ENCODE measurements at places on chromosomes 12 and 14.
A peak's percentile ranks its signal among the peaks of the same experiment; 100 is the strongest.

- peak; percentile 5 for DNase-seq
Observed at GRCh38 chr14:80364274-80364673, 153.0 kb upstream of the DIO2 start.

DNA sequence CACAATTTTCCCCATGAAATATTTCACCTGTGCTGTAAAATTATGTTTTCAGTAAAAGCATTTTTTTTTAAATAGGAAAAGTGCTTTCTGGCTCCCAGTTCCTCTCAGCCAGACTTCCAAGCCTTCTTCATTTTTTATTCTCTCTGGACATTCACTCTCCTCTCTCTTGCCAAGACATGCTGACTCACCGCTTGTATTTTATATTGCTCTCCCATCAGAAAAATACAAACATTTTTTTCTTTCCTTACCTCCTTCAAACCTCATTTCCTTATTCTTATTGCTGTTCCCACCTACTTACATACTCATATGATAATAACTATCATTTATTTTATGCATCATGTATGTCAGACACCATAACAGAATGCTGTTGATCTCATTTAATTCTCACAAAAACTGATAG is 37.7 kb upstream of the ZNF641 start:
- DNase-seq, result no peak

GRCh38 chr12:42902001-42902400 is 312.5 kb upstream of the PRICKLE1 start:
- DNase-seq, result no peak

- DNase-seq, result no peak
Observed at GRCh38 chr14:82138431-82138830, 604.8 kb upstream of the SEL1L start.

- DNase-seq, result no peak
Observed at GRCh38 chr14:99475179-99475578, 5.5 kb downstream of the SETD3 start.

DNA sequence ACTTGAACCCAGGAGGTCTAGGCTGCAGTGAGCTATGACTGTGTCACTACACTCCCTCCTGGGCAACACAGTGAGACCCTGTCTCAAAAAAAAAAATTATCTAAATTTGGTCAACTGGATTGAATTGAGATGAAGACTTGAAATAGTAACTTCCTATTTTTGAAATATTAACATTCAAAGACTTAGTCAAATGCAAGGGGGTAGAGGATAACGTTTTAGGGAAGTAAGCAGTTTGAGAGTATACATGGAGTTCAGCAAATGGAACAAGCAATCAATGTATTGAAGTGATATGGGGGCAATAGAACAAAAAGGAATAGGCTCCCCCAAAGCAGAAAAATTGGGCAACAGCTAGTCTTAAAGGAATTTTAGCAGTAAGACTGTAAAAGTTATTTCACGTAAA is 4.6 kb upstream of the MFAP5 start:
- no peak for DNase-seq

DNA sequence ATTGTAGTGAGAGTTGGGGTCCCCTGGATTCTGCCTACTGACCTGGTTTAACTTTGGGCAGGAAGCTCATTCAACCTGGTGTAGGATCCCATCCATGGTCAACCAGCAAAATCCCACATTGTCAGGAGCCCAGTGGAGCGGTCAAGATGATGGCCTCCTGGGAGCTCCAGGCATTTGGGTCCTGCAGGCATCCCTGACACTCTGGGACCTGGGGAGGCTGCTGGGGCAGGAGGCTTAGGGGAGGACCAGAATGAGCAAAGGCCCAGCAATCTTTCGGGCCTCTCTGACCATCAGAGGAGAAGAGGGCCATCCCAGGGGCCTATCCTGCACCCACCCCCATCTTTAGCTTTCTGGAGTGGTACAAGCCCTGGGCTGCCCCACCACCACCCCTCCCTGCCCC is 104.0 kb downstream of the PRMT8 start:
- no peak for DNase-seq

DNA sequence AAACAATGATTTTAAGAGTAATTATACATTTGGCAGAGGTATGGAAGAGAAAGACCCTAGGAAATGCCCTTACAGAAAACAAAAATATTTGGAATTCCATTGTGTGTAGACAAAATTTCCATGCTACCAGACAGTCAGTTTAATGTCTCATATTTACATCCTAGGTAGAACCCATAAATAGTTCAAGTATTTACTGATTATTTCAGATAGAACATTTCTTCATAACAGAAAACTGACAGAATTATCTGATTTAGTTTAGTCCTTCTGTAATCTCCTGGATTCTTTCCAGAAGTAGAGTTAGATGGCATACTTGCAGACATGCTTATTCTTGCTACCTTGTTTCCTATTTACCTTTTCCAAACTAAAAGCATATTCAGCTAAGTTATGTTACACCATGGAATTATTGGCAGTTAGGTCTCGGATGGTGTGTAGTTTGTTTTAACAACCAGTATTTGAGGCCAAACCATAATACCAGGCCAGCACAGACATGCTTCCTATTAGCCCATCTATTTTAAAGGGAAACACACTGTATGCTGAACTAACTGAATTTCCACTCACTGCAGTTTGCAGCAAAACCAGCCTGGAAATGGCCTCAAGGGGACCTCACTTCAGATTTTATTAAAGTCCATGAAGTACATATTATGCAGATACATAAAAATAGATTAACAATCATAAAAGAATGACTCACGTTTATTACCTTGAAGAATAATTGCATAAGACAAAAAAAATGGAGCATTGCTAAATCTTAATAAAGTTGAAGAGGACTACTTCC is 126.6 kb upstream of the LRIG3 start:
- no peak for DNase-seq

GRCh38 chr12:12171991-12172511 is 94.8 kb downstream of the LRP6 start:
- peak; percentile 39 for DNase-seq

DNA sequence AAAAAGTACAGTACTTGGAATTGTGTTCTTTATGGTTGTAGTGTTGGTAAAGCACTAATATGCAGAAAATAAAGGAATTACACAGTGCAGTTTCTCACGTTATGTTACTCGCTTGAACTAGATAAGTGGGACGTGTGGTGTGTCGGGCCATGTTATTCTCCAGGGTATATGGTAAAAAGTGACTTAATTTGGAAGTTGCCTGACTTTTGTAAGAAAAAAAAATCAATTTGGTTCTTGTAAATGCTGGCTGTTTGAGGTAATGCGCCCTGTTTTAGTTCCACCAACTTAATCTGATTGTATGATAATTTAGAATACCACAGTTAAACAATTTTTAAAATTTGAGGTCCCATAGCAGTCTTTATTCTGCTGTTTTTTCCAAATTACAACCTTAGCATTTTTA is 4.1 kb downstream of the ARF6 start:
- DNase-seq, result no peak

DNA sequence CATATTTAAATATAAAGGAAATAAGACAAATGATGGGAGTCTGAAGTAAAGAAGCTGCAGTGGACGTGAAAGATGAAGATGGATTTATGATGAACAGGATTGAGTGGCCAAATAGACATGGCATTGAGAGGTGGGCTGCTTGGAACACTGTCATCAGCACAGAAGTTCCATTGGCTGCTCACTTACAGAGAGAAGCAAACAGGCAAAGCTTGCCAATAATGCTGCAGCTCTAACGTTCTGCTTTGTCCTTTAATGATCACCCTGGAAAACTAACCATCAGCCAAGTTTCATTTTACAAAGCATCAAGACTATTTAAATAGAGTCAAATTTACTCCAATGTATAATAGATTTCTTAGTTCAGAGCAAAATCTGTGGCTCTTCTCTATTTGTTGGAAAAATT is 721.4 kb downstream of the TMTC2 start:
- no peak for DNase-seq

GRCh38 chr12:122021193-122021821 is 377 bp upstream of the BCL7A start:
- no peak for DNase-seq

GRCh38 chr14:100739306-100739705 is 12.6 kb downstream of the DLK1 start:
- DNase-seq, result no peak

GRCh38 chr12:47032644-47033043 is 46.8 kb upstream of the PCED1B start:
- DNase-seq, result no peak

GRCh38 chr14:51430633-51431032 is 190.6 kb downstream of the TMX1 start:
- no peak for DNase-seq

GRCh38 chr14:95189367-95190132 is 32.2 kb upstream of the DICER1 start:
- no peak for DNase-seq

DNA sequence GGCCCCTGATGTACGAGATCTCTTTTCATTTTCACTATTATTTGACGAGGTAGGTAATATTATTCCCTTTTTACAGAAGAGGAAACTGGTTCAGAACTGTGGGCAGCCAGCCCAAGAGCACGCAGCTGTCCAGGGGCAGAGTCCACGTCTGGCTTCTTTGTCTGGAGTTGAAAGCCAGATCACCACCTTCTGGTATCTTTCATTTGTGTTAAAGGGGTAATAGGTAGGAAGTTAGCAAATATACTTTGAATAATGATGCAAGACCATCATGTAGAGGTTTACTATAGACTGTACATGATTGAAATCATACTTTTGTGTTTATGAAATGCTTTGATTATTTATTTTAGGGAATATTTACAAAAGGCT is 144.1 kb upstream of the AMIGO2 start:
- no peak for DNase-seq

DNA sequence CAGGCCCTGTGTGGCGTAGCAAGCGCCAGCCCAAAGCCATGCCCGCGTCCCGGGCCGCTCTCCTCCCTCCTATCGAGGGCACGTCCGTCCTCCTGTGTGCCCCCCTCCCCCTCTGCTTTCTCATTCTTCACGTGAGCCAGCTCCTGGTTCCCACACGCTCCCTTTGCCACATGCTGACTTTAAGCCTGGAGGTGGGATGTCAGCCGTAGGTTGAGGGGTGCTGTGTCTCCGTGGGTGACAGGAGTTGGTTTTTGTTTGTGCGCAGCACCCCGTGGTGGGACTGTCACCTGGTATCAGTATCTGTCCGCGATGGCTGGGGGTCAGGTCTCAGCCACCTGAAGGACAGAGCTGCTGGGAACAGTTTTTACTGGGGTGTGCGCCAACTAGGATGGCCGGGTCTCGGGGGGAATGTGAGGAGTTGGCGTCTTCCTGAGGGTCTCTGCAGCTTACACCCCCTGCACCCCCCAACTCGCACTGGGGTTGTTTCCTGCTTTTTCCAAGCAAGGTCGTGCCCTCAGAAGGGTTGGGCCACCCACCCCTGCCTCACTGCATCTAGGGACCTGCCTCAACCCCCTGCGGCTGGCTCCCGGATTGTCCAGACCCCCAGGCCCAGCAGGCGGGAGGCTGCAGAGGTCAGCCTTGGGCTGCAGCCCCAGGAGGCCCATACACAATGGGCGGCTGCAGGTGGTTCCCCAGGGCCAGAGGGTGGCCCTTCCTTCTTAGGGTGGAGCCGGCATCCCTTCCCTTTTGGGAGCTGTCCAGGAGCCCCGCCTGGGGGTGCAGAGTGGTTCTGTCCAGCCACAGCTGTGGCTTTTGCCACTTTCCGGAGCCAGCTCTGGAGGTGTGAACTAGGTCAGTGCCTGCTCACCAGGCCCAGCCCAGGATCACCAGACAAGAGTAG is 7.3 kb downstream of the ULK1 start:
- no peak for DNase-seq

DNA sequence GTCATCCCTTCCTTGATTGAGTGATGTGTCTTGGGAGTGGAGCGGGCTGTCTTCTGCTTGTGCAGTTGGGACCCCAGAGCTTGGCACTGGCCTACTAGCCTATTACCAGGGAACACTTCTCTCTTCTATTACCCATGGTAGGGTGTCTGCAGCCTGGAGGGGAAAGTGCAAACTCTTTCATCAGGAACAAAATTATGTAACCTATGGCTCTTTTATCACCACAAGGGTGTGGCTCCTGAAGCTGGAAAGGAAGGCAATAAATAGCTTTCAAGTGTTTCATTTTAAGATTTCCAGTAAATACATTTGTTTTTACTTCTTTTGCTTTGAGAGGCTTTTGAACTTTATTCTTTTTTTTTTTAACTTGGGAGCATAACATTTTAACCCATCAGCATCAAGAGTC is 349.7 kb upstream of the FAR2 start:
- no peak for DNase-seq

- DNase-seq, result no peak
Observed at GRCh38 chr14:71481021-71481654, 451.1 kb upstream of the RGS6 start.

All from GM13977 (cell line).